Activated CD8-positive, alpha-beta memory T cell treated with anti-CD3 and anti-CD28 coated beads for 4 hours (primary cell): ENCODE measurements at places on chromosomes 5 and 9.

DNA sequence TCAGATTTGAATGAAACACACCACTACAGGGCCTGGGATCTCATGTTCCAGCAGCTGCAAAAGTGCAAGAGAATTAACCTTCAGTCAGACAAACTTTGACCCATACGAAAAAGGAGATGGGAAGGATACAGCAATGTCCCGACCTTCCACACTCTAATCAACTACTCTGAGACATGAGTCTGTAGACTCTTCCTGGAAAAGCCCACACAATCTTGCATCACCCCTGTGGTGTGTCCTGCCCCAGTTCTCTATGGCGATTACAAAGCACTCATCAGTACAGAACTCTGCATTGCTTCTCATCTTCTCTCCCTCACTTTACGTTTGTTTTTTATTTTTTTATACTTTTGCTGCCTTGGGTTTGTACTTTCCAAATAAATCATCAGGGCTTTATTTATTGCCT lies 241.0 kb upstream of the KIF2A start:
- DNase-seq = no peak

GRCh38 chr5:39274398-39275085 lies 55.2 kb upstream of the FYB1 start:
- no peak for DNase-seq

DNA sequence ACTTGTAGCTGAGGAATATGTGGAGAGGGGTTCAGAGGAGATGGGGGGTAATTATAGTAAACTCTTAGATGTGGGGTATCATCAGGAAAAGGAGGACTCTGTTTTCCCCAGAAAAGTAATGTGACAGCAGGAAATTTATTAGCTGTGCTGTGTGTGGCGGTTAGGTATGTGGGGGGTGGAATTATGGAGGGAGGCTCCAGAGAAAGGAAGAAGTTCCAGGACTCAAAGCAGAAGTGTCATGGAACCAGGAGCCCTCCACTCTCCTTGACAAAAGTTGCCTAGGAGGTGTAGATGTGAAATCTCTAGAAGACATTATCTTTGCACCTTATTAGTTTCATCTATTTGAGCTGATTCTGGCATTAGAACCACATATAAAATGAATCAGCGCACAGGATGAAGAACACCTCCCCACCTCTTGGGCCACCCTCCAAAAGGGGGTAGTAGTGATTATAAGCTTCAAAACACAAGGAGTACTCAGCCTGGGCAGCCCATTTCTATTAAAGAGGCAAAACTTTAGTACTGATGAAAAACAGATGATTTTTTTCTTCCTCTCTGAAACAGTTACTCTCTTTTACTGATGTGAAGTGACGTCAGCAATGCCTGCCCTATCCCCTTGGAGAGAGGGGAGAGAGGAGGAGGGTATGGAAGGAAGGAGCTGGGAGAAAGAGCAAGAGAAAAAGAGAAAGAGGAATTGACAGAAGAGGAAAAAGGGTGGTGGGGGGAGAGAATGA lies 18.2 kb downstream of the NR2F1 start:
- no peak for DNase-seq

DNA sequence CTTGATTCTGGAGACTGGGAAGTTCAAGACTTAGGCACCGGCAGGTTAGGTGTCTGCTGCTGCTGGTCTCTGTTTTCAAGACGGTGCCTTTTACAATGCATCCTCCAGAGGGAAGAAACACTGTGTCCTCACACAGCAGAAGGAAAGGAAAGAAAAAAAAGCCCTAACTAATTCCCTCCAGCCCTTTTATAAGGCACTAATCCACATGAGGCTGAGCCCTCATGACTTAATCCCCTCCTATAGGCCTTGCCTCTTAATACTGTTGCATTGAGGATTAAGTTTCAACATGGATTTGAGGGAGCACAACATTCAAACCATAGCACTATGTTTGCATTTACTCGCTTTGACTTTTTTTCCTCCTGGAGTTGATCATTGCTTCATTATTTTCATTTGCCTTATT lies 585.9 kb downstream of the TLR4 start:
- no peak for DNase-seq

- no peak for DNase-seq
These were observed 60.1 kb downstream of the GTF3C4 start for GRCh38 chr9:132730054-132731033.

DNA sequence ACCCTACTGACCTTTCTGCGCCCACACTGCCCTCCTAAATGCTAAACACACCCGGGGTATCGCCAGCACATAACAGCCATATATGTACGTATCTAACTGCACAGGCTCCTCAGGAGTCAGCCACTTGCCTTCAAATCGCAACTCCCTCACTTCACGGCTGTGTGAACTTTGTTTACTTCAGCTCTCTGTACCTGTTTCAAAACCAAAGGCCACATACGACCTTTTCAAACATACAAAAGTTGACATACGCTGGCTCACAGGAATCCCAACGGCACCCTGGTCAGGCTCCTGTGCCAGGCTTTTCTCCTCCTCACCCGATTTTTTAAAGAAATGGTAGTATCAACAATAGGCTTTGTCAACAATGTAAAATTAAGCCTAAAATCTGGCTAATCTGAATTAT lies 39.0 kb upstream of the ZNF622 start:
- no peak for DNase-seq

GRCh38 chr5:96548905-96549304 lies 113.3 kb upstream of the CAST start:
- no peak for DNase-seq

DNA sequence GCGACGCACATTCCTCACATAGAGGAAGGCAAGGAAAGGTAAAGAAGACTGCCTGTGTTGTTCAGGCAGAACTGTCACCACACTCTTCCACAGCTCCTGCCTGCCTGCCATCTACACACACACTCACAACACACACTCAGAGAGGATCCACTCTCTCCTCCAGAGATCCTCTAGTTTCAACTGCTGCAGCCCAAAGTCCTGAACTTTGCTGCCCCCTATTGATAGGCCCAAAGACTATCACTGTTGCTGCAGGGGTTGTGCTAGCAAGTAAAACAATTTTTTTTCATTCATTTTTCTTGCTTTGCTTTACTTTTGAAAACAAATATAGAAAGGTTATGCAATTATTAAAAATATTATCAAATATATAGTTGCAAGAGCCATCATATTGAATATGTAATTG lies 5.9 kb upstream of the CFAP90 start:
- no peak for DNase-seq

GRCh38 chr5:36073595-36074216 lies 7.0 kb upstream of the UGT3A2 start:
- no peak for DNase-seq

DNA sequence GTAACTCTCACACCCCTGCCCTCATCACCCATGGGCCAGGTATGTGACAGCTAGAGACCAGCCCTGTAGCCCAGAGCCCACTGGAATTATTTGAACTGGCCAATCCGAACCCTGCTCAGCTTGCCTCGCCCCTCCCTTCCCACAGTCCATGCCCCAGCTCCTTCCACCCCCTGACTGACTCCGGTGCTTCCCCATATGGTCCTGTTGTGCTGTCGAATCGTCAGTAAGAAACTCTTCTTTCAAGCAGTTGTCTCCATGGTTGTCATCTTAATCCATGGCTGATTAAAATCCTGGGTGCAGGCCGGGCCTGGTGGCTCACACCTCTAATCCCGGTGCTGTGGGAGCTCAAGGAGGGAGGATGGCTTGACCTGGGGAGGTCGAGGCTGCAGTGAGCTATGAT lies 118.5 kb downstream of the COL23A1 start:
- DNase-seq = no peak

DNA sequence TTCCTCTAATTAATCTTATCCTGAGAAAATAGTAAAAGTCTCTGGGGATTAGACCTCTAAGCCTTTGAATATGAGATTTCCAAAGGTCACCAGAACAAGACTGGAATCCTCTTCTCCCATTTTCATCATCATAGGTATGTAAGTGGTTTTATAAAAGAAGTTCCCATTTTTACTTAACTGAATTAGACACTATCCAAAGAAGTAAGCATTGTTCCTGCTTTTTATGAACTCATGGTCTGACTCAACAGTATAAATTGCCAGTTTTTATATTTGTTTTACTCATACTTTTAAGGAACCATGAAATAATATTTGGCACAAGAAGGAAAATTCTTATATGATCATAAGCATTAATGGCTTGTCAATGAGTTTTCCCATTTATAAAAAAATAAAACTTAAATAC lies 167.1 kb upstream of the ADRA1B start:
- DNase-seq = no peak

- no peak for DNase-seq
These were observed 139.6 kb downstream of the GABRB2 start for GRCh38 chr5:161406880-161407279.

DNA sequence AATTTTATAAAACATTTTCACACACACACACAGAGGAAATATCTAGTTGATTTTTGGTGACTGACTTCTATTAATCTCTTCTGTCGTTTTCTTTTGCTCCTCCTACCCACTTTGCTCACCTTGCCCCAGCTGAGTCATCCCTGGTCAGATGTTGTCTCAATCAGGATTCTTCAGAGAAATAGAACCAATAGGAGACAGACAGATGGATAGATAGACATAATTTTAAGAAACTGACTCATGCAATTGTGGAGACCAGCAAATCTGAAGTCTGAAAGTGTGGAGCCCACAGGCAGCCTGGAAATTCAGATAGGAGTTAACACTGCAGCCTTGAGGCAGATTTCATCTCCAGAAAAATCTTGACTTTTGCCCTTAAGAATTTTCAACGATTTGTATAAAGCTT lies 37.0 kb upstream of the PIK3R1 start:
- no peak for DNase-seq

- no peak for DNase-seq
These were observed 11.3 kb downstream of the TMEM250 start for GRCh38 chr9:136107155-136107952.

DNA sequence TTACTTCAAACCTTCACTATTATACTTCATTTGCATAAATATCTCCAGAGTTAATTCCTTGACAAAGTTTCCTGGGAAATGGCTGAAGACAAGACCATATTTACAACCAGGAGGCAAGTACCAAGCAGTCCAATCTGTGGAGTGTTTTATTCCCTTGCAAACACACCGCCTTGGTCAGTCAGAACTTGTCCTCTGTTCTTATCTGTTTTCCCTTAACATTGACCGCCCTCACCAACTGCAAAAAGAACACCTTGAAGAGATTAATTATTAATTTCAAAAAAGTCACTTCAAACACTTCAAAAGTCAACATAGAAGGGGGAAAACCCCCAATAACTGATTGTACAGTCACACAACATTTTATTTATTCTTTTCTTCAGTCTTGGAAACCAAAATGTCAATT lies 269.0 kb upstream of the RGMB start:
- no peak for DNase-seq

DNA sequence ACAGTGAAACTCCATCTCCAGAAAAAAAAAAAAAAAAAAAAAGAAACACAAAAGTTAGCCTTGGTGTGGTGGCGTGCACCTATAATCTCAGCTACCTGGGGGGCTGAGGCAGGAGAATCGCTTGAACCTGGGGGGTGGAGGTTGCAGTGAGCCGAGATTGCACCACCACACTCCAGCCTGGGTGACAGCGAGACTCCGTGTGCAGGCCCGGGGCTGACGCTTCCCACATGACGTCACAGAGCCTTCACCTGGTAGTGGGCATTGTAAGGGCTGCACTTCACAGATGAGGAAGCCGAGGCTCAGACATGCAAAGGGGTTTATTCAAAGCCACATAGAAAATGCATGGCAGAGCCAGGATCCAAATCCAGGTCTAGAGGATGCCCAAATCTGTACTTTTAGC lies 114.2 kb downstream of the GAPVD1 start:
- DNase-seq = no peak

- DNase-seq = no peak
These were observed 9.4 kb upstream of the REEP5 start for GRCh38 chr5:112931473-112931872.

DNA sequence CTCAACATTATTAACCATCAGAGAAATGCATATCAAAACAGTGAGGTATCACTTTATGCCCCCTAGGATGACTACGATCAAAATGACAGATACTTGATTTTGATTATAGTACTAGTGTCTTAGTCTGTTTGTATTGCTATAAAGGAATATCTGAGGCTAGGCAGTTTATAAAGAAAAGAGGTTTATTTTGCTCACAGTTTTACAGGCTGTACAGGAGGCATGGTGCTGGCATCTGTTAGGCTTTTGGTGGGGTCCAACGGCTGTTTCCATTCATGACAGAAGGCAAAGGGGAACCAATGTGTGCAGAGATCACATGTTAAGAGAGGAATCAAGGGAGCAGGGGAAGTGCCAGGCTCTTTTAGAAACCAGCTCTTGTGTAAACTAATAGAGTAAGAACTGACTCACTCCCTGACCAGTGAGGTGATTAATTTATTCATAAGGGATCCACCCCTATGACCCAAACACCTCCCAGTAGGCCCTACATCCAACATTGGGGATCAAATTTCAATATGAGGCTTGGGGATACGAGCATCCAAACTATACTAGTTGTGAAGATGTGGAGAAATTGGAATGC lies 16.0 kb upstream of the AFF4 start:
- DNase-seq = no peak

GRCh38 chr5:108074626-108075025 lies 307.3 kb downstream of the FBXL17 start:
- no peak for DNase-seq

- DNase-seq = no peak
These were observed 178.8 kb upstream of the HAPLN1 start for GRCh38 chr5:83899326-83899970.

DNA sequence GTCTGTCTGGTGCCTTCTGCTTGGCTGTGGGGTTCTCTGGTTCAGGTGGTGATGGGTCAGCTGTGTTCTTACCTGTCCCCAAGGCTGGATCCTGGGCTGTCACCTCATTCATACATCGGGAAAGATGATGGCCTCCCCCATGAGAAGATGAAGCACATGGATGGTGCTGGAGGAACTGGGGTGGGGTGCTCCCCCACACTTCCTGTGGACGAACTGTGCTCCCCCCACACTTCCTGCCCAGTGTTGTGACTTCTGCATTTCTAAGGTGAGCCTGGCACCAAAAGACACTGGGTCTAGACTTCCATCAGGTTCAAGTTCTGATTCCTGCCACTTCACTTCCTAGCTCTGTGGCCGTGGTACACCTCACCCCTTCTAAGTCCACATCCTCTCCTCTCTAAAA lies 4.3 kb upstream of the SURF6 start:
- no peak for DNase-seq

- no peak for DNase-seq
These were observed 393.8 kb downstream of the PLK2 start for GRCh38 chr5:58066076-58066475.

DNA sequence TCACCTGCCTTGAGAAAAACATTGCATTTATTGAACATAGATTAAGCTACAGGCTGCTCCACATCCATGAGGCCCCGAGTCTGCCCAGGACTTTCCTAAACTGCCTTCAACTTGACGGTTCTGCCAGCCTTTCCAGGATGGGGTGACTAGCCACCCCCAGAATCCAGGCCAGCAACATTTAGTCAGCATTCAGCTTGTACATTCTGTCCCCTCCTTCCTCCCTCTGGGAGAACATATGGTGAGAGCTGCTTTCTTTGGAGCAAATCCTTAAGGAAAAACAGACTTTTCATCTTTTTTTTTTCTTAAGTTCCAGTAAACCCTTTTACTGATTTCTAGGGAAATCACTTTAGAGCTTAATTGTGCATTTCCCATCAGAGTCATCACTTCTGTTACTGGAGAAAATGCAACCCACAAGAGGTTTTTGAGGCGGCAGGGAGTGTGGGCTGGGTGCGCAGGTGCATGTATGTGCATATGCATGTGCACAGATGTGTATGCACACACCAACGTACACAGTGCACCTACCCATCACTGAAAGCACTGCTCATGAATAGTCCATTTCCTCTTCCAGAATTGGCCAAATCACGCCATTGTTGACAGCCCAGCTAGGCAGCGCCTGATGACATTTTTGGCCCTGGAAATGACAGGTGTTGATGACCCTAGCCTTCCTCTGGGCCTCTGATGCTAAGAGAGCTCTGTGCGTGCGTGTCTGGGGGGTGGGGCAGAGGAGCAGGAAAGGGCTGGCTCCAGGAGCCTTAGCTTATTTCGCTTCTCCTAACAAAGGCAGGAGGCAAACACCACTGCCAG lies 145.6 kb downstream of the HSD17B3 start:
- no peak for DNase-seq
